ENCODE measurements at places on chromosomes 11 and 22. TPM values are rescaled to one million over a fixed set of nuclear protein-coding genes. Genes with fewer than 3 reads are reported as not detected.

Gene ENTHD1
- total RNA-seq, result not detected

Gene PKDREJ
- not detected for total RNA-seq

Gene MB
- not detected for total RNA-seq

Gene CENPM
- total RNA-seq, result 7.1 TPM

Gene EHF
- total RNA-seq, result 0.16 TPM

Gene SCARF2
- total RNA-seq, result 38.8 TPM

Gene MRGPRX3
- total RNA-seq, result not detected

Gene MRGPRE
- not detected for total RNA-seq

Gene GRIA4
- not detected for total RNA-seq

Gene KRTAP5-1
- not detected for total RNA-seq

Gene SDF2L1
- total RNA-seq, result 126 TPM

Gene KRTAP5-2
- not detected for total RNA-seq

Gene SLC1A2
- not detected for total RNA-seq

Gene GAS2L1
- 43.7 TPM for total RNA-seq

Gene SEPTIN5
- 6.4 TPM for total RNA-seq

Gene KDM4D
- 1.8 TPM for total RNA-seq

Gene GLB1L3
- 0.16 TPM for total RNA-seq

Gene SORL1
- total RNA-seq, result 8.0 TPM

Gene POTEH
- not detected for total RNA-seq

Gene C11orf87
- not detected for total RNA-seq

Gene PAX6
- not detected for total RNA-seq

Gene TBX1
- not detected for total RNA-seq

Gene SLC7A4
- total RNA-seq, result not detected

Gene DRD4
- not detected for total RNA-seq

Gene MISFA
- total RNA-seq, result not detected

Gene SCGB2A2
- not detected for total RNA-seq

Gene MS4A4A
- not detected for total RNA-seq

Gene MUC6
- not detected for total RNA-seq

Gene RAB6A
- 110 TPM for total RNA-seq

Gene OR5B21
- not detected for total RNA-seq

Gene TIGD3
- 0.25 TPM for total RNA-seq

Gene POU2AF1
- not detected for total RNA-seq

Gene PTGDR2
- 0.38 TPM for total RNA-seq
